ENCODE measurements at places on chromosomes 11 and 22.

DNA sequence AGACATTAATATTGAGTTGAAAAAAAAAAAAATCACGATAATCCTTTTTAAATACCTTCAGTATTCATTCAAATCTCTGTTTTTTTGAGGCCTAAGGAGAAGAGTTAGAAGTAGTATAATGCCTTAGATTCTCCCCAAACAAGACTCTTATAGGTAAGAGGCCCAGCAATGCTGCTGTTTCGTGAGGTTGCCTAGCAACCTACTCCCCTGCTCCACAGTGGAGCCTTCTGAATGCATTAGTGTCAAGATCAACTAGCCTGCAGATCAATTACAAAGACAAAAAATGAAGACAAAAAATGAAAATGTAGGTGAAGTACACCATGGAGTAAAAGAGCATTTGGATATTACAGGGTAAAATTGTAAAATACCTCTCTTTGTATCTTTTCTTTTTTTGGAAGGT, 229.8 kb upstream of the LUZP2 start:
- DNase-seq = no peak

DNA sequence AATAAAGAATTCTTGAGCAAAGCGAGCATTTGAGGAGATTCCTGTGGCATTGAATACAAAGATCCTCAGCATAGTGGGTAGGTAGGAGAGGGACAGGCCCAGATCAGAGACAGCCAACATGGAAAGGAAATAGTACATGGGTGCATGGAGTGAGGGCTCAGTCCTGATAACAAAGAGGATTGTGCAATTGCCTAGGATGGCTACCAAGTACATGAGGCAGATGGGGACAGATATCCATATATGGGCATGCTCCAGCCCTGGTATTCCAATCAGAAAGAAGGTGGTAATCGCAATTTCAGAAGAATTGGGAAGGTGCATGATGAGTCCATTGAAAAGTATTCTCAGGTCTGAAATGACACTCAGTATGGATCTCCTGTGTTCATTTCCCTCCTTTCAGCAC, 8.6 kb downstream of the OR51T1 start:
- DNase-seq = no peak

- DNase-seq = no peak
Observed at GRCh38 chr22:23305922-23306374, 125.6 kb downstream of the BCR start.

GRCh38 chr11:125797641-125798040, 9.7 kb downstream of the PATE3 start:
- DNase-seq = no peak

DNA sequence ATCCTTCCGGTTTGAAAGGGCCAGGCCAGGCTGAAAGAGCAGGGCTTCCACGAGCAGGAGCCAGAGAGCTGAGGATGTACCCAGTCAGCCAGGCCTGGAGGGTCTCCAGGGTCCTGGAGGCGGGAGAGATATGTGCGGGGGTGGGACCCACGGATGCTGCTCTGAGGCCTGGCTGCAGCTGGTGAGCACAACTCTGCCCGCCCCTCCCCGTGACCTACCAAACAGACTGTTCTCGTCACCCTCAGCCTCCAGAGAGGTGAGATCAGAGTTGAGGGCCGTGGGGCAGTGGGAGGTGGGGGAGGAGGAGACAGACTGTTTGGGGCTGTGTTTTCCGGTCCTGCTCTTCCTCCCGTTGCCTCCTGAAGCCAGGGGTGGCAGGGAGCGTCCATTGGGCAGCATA, 42.2 kb downstream of the TRIOBP start:
- no peak for DNase-seq

DNA sequence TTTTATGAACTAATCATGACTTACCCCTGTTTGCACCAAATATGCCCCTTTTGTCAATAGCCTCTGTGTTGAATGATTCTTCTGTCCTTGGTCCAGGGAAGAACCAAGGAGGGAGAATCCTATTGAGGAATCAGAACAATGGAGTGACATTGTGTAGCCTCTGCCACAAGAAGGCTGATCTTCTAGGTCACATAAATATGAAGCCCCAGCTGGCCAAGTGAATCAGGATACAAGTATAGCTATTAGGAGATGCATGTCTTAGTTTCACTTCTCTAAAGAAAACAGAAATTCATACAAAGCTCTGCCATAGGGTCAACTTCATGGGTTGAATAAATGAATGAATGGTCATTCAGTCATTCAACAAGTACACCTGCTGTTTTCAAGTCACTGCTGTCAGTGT, 118.2 kb upstream of the BLID start:
- DNase-seq = no peak

DNA sequence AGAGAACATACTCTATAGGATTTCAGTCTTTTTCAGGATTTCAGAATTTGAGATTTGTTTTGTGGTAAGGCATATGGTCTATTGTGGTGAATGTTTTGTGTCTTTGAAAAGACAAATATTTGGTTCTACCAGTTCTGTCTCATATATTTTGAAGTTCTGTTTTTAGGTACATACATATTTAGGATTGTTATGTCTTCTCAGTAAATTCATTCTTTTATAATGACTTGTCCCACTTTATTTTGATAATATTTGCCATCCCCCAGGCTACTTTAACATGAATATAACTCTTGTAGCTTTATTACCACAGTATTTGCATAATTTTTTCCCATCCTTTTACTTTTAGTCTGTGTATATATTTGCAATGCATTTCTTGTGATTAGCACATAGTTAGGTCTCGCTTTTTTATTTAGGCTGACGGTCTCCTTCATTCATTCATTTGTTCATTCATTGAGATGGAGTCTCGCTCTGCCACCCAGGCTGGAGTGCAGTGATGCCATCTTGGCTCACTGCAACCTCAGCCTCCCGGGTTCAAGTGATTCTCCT, 32.1 kb downstream of the MTMR3 start:
- DNase-seq = no peak

DNA sequence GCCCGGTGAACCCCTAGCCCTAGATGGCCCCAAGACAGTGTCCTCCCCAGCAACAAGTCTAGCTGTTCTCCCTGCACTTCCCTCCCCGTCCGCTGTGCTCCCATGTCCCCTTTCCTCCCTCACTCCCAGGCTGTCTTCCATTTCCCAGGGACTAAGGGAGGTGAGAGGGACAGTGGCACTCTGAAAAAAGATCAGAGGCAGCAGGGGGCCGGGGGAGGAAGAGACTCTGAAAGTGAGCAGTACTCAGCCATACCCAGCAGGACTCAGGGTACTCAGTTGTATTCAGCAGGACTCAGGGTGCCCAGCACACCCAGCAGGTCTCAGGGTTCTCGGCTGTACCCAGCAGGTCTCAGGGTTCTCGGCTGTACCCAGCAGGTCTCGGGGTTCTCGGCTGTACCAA, 48.4 kb upstream of the THY1 start:
- no peak for DNase-seq

GRCh38 chr11:646214-646613, 9.1 kb downstream of the DRD4 start:
- DNase-seq = no peak

GRCh38 chr11:46345881-46346484, 1.3 kb upstream of the DGKZ start:
- no peak for DNase-seq

DNA sequence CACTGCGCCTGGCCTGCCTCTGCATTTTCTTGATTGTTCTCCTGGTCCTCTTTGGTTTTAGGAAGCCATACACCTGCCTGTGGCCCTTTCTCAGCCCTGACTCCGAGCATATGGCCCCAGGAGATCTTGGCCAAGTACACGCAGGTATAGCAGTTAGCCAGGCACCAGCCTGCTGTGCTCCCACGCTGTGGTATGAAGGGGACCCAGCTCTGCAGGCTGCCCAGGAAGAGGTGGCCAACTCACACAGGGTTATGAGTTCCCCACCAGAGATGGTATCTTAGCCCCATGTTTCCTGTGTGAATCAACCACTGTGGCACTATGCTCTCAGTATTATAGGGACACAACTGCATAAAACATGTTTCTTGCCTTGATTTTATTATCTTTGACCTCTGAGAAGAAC, 31.1 kb downstream of the SGSM3 start:
- peak; percentile 19 for DNase-seq

- DNase-seq = no peak
Observed at GRCh38 chr11:116582571-116582970, 190.2 kb downstream of the BUD13 start.

DNA sequence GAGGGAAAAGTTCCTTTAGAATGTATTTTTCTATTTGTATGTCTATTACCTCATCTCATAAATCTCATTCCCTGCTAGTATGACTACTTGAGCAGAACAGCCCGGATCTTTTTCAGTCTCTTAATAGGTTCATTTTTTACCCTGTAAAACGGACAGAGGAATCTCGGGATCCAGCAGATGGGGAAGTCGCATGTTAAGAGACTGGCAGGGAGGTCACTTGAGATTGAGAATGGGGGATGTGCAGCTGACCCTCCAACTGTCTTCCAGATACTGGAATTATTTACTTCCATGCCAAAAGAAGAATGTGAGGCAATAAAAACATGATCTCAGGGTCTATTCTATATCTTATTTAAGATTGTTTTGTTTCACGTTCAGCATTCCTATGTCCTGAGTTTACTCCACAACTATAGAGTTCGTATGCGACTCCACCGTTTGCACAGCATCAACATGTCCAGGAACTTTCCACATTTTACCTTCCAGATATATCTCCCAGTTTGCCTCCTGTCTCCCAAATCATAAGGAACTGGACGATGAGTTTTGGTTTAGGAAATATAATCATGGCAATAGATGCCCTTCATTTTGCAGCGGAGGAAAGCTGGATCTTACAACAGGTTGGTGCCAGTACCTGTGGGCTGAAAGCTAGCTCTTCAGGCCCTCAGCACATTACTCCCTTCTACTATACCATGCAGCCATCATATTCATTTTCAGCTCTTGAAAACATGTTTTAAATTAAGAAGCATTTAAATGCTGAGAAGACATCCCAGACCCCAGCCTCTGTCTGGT, 181.5 kb downstream of the MAML2 start:
- no peak for DNase-seq

GRCh38 chr22:31082606-31083376, 1.7 kb downstream of the SMTN start:
- peak; percentile 57 for DNase-seq

- no peak for DNase-seq
Observed at GRCh38 chr11:12248330-12248729, 129.0 kb upstream of the PARVA start.

DNA sequence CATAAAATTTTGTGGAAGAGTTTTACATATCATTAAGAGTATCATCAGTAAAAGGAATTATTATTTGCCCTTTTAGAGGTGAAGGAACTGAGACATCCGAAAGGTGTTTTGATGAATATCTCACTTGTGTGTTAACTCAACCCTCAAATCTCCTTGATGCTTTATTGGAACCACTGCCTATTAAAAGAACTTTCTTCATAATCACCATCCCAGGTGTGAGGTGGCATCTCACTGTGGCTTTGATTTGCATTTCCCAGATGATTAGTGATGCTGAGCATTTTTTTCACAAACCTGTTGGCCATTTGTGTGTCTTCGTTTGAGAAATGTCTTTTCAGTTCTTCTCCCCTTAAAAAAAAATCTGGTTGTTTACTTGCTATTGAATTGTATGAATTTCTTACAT, 134.0 kb upstream of the SYN3 start:
- no peak for DNase-seq

DNA sequence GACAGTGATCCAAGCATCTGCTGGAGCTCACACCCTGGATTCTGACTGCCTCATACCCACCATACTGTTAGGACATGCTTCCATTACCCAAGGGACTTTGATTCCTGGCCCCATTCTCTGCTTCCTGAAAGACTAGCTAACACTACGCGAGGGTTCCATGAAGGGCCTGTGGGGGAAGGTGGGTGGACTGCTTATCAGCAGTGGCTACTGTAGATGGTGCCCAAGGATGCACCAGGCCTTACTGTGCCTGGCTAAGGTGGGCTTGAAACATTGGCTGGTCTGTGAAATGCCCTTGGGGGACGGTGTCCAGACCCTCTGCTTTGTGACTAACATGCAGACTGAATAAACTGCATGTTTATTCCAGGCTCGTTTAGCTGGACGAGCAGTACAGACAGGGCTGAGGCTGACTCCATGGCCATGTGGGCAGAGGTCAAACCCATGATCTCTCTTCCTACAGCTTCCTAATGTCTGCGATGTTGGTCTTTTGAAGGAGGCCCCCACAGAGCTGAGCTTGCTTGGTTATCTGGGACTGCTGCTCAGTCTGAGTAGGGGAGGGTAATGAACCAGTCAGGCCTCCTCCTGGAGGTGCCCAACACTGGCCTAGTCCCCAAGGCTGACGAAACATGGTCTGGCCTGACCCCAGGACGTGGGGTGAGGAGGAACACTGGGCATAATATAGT, 48.3 kb upstream of the PHOX2A start:
- no peak for DNase-seq

DNA sequence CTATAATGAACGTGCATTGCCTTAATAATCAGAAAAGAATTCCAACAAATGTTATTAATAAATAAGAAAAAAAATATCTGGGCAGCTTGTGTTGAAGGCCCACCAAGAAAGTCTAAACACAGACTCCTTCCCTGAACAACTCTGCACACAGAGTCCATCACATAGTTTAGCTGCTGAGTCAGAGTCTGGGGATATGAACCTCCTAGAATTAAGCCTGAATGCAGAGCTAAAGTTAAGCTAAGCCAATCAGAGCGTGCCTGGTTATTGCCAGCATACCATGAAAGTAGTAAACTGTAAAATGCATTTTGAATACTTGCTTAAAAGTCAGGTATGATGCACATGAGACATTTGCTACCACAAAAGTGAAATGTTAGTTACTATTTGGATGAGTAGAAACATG, 25.6 kb upstream of the TENM4 start:
- no peak for DNase-seq

DNA sequence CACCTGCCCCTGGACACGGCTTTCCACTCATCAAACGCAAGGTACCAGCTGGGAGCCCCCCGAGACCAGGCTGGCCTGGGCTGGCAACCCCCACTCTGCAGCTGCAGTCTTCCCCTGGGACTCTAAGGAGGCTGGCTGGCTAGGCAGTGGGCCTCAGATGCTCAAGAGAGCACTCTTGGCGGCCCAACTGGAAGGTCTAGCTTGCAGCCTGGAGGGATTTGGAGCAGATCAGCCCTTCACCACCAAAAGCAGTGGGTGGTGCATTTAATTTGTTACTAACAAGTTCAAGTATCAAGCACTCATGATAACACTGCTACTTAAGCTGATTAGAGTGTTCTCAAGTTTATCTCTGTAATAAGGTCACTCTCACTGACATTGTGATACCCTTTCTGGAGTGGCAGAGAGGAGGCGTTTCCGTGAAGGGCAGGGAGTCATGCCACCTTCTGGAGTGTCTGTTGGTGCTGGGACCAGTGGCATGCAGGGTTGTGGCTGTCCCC, 21.5 kb downstream of the C22orf23 start:
- DNase-seq = no peak

- DNase-seq = no peak
Observed at GRCh38 chr22:47901911-47902310, 1139.5 kb downstream of the TBC1D22A start.

DNA sequence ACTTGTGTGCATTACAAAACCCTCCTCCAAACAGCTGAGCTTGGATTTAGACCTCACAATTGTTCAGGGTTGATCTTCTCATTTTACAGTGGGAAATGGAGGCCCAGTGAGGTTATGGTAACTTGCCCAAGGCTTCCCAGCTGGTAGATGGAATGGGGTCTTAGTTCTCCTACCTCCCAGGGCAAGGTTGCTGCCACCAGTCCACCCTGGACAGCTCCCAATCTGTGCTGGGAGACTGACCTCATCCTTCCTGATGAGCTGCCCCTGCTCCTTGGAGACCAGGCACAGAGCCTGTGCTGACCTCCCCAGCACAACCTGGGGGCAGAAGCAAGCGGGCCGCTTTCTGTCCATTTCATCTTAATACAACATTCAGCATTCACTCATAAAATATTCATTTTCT, 190.7 kb downstream of the ST3GAL4 start:
- no peak for DNase-seq
